Stimulated activated CD4-positive, alpha-beta T cell treated with anti-CD3 and anti-CD28 coated beads, Interleukin-15, amount 100 ng/mL, for 48 hours (primary cell): ENCODE measurements at places on chromosomes 5 and 9.

DNA sequence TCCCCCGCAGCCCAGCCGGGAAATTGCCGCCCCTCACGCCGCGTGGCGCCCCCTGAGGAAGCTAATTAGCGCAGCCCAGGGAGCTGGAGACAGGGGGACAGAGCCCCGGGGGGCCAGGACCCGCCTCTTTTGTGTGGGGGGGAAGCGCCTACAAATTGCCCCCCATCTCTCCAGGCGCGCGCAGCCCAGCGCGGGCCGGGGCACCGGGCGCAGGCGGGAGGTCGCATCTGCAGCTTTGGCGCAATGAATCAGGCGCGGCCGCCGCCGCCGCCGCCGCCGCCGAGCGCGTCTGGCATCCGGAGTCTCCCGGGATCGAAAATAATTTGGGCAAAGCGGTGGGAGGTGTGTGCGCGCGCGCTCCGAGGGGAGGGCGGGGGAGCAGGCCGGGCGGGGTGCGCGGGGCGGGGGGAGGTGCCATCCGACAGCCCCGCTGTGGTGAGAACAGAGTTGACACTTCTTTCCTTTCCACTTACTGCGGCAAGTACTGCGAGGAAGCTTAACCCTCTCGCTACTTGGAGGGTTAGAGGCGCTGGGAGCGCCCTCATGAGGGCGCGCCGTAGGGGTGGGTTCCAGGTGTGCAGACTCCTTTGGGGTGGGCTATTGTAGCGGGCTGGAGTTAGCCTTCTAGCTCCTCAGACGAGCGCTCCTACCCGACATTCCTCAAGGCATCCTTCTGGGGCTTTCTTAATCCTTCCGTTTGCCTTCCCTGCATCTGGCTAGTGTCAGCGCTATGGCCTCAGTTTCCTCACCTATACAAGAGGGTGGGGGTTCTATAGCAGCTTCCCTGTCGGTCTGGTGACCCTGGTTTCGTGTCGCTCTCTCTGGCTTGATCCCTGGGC is 63.1 kb downstream of the CXXC5 start:
- no peak for DNase-seq

DNA sequence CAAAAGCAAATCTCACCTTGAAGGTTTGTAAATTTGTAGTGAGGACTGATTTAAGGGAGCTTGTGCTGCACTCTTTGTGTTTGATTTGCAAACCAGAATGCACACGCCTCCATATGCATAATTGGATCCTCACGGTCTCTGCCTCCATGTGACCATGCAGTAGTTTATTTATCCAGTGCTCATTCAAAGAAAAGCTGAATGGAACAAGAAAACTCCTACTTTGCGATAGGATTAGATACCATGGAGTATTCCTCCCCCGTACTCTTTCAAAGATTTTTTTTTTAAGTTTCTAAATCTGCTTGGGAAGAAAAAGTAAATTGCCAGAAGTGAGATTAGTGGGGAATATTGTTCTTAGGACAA is 290.4 kb upstream of the TUT7 start:
- no peak for DNase-seq

GRCh38 chr5:174796711-174797192 is 72.4 kb downstream of the MSX2 start:
- DNase-seq = no peak

DNA sequence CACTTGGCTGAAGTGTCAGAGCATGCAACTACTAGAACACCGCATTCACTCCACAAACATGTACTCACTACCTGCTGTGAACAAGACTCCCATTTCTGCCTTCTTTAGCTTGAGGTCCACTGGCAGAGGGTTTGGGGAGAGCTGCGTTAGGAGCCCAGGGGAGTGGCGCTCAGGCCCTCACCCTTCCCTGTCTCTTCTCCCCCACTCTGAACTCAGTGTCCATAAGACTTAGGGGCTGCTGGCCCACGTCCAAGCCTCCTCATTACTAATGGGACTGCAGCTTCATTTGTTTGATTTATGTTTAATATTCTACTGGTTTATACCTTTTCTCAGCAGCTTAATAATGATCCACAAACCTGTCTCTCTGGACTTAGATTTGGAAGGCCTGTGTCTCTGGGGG is 70.9 kb downstream of the HSPA4 start:
- DNase-seq = no peak

GRCh38 chr5:42620579-42621216 is 135.9 kb upstream of the CCDC152 start:
- no peak for DNase-seq
